GM12865 (cell line): ENCODE measurements at places on chromosomes 4 and X.

- no peak for DNase-seq
Observed at GRCh38 chr4:7785017-7785416, 154.6 kb downstream of the AFAP1 start.

DNA sequence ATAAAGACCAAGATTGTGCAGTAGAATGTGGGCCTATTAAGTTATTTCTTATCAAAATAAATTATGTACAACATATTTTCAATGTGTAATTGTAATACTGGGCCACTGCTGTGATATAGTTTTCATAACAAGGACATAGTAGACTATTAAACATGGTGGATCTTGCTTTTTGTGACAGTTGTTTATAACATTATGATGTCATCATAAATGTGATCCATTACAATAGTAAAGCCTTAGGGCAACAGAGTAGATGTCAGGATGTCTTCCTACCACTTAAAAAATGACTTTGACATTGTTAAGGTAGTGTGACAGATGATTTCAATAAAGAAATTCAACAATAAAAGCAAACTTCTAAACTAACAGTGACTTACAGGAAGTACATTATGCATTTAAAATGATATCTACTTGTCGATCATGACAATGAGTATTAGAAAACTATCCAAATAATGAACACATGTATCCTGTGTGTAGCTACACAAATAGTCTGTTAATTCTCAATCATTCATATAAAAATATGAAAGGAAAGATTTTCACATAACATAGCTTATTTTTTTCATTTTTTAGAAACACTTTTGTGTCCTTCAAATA is 5.3 kb upstream of the AGA start:
- no peak for DNase-seq

- no peak for DNase-seq
Observed at GRCh38 chr4:143726714-143727113, 26.2 kb upstream of the FREM3 start.

- DNase-seq: peak; percentile 33
Observed at GRCh38 chr4:137638934-137639333, 106.6 kb upstream of the PCDH18 start.

DNA sequence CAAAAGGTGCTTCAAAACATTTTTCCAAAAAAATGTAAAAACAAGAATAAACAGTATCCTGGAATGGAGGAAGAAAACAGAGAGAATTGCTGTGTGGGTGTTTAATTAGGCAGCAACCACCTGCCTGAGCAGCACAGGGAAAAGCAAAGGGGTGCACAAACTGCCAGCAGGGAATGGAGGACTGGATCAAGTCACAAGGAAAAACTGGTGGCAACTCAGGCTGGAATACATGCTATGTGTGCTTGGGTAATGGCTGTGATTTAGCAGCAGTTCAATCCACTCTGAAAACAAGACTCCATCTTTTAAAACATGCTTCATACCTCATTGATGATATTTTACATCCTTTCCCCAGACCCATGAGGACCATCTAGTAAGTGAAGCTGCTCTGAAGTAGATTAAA is 179.5 kb downstream of the HS6ST2 start:
- DNase-seq: no peak
